A549 treated with CpdA at 1 μM for 4 hours (cell line): ENCODE measurements at places on chromosomes 2 and 18. TPM values are rescaled to one million over a fixed set of nuclear protein-coding genes. Genes with fewer than 3 reads are reported as not detected.

Gene GAREM2
- 7.5 to 9.7 TPM (median 7.6 TPM) in 5 replicates for total RNA-seq

Gene ABCB6
- total RNA-seq = 22.7 to 35.5 TPM (median 32.1 TPM) in 5 replicates

Gene MC5R
- not detected in 5 replicates for total RNA-seq

Gene ANKRD30BL
- not detected in 5 replicates for total RNA-seq

Gene CD8A
- 0.20 to 0.39 TPM (median 0.25 TPM) in 5 replicates for total RNA-seq

Gene CPSF3
- 49.4 to 64.1 TPM (median 54.5 TPM) in 5 replicates for total RNA-seq

Gene ALPG
- 0.06 to 0.23 TPM (median 0.12 TPM) in 4 of 5 replicates, not detected in the other for total RNA-seq

Gene C2orf72
- total RNA-seq = 4.5 to 7.6 TPM (median 6.1 TPM) in 5 replicates

Gene KIF1A
- 0.65 to 1.3 TPM (median 0.76 TPM) in 5 replicates for total RNA-seq

Gene SCLY
- 23.3 to 25.5 TPM (median 24.6 TPM) in 5 replicates for total RNA-seq

Gene BOLL
- total RNA-seq = not detected in 5 replicates

Gene LYPD6B
- not detected in 5 replicates for total RNA-seq

Gene KANSL1L
- 0.47 to 0.84 TPM (median 0.65 TPM) in 5 replicates for total RNA-seq

Gene GALNT14
- 47.6 to 55.5 TPM (median 52.7 TPM) in 5 replicates for total RNA-seq

Gene MPP4
- 0.07 to 0.18 TPM (median 0.14 TPM) in 5 replicates for total RNA-seq

Gene HMSD
- 0.34 to 0.59 TPM (median 0.54 TPM) in 3 of 5 replicates, not detected in the others for total RNA-seq

Gene PRSS56
- total RNA-seq = 0.08 to 0.20 TPM (median 0.14 TPM) in 4 of 5 replicates, not detected in the other

Gene AGAP1
- total RNA-seq = 18.8 to 28.3 TPM (median 25.7 TPM) in 5 replicates

Gene GKN1
- 0.49 to 0.73 TPM (median 0.64 TPM) in 5 replicates for total RNA-seq

Gene ARL6IP6
- 21.1 to 26.1 TPM (median 22.0 TPM) in 5 replicates for total RNA-seq

Gene ABCA12
- 0.10 to 0.21 TPM (median 0.17 TPM) in 5 replicates for total RNA-seq

Gene NPHP1
- total RNA-seq = 8.0 to 10.3 TPM (median 8.9 TPM) in 5 replicates

Gene PAX8
- 0.64 to 1.4 TPM (median 0.78 TPM) in 5 replicates for total RNA-seq

Gene GALR1
- not detected in 5 replicates for total RNA-seq
